ENCODE measurements at places on chromosomes 6 and 20.
A peak's percentile ranks its signal among the peaks of the same experiment; 100 is the strongest.

- DNase-seq, result no peak
These were observed at the start of gene RAMACL for GRCh38 chr6:166586424-166587156. TSS of gene RAMACL (minus strand) at chr6:166586678. CDS start at chr6:166586477, 201 bp downstream.

DNA sequence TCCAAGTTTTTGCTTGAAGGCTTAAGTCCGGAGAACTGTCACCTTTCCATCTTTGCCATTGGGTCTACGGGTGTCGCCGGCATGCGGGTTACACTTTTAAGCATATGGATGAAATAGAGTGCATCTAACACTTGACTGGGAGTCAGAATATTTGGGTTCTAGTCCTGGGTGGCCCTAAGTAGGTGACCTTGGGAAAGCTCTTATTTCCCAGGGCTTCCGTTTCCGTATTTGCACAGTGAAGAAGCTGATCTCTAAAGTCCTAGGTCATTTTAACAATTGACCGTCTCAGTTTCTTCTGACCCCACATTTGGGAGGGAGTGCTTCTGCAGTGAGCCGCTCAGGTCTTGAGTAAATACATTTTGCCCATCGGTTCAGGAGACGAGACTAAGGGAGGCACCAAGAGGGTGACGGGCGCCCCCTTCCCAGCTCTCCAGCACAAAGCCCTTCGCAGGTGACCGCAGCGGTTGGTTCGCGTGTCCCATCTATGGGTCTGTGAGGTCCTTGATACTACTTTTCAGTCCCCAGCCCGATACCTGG lies 651 bp upstream of the BLTP3A start:
- peak; percentile 41 for DNase-seq

DNA sequence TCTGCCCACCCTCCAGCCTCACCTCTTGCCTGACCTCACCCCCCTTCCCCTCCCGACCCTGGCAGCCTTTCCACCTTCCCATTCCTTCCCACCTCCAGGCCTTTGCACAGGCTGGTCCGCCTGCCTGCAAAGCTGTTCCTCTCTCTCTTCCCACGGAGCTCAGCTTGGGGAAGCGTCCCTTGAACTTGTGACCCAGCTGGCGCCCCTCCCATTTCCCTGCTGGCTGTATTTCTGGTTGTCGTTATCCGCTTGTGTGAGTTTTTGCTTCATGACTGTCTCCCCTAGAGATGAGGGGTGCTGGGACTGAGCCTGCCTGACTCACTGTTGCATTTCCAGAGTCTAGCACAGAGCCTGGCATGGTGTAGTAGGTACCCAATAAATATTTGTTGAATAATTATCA lies 32.5 kb downstream of the VSTM2L start:
- no peak for DNase-seq

DNA sequence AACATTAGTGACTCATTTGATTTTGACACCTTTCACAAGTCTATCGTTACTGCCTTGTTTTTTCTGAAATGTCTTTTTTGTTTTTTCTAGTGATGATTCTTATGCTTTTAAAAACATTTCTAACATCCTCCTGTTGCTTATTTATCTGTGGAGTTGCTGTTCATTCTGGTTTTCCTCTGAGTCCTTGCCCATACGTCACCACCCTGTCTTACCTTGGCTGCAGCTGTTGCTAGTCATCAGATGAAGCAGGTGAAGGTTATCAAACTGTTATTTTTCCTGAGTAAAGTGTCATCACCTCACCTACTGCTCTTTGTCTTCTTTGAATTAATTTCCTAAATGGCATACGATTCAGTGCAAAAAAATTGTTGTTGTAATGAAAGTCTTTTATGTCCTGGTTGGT lies 376.6 kb downstream of the GRIK2 start:
- DNase-seq, result no peak

DNA sequence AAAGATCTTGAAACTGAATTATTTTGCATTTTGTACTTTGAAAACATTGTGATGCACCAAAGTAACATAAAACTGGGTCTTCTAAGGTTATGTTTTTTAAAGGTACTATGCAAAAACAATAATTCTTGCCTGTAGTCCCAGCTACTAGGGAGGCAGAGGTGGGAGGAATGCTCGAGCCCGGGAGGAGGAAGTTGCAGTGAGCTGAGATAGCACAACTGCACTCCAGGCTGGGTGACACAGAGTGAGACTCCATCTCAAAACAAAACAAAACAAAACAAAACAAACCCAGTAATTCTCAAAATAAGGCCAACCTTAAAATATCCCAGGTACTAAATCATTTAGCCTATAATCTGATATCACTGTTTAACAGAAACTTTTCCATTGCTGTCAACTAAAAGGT lies 269.6 kb downstream of the KHDC1L start:
- DNase-seq, result no peak

DNA sequence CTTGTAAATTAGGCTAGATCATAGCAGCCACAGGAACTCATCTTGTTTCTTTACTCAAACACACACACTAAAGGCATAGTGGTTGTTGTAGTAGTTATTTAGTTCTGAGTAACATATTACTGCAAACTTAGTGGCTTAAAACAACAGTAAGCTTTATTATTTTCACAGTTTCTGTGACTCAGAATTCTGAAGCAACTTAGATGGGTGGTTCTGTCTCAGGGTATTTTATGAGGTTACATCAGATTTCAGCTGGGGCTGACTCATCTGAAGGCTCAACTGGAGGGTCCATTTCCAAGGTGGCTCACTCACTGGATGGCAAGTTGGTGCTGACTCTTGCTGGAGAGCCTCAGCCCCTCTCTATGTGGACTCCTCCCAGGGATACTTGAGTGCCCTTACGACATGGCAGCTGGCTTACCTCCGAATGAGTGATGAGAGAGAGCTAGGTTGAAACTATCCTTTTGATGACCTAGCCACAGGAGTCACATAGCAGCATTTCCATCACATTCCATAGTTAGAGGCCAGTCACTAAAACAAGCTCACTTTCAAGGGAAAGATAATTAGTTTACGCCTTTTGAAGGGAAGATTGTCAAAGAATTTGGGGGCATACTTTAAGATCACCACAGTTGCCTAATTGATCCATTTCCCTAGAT lies 136.5 kb upstream of the PRND start:
- DNase-seq, result peak; percentile 53

- DNase-seq, result no peak
These were observed 520.8 kb downstream of the KIF16B start for GRCh38 chr20:16052456-16052855.

- DNase-seq, result no peak
These were observed 133.3 kb downstream of the IPCEF1 start for GRCh38 chr6:154223296-154223695.

- peak; percentile 93 for DNase-seq
These were observed at the start of gene FBXO30 for GRCh38 chr6:145814501-145815308. TSS of gene FBXO30 (minus strand) at chr6:145814795. CDS start at chr6:145806405, 8,390 bp downstream.

DNA sequence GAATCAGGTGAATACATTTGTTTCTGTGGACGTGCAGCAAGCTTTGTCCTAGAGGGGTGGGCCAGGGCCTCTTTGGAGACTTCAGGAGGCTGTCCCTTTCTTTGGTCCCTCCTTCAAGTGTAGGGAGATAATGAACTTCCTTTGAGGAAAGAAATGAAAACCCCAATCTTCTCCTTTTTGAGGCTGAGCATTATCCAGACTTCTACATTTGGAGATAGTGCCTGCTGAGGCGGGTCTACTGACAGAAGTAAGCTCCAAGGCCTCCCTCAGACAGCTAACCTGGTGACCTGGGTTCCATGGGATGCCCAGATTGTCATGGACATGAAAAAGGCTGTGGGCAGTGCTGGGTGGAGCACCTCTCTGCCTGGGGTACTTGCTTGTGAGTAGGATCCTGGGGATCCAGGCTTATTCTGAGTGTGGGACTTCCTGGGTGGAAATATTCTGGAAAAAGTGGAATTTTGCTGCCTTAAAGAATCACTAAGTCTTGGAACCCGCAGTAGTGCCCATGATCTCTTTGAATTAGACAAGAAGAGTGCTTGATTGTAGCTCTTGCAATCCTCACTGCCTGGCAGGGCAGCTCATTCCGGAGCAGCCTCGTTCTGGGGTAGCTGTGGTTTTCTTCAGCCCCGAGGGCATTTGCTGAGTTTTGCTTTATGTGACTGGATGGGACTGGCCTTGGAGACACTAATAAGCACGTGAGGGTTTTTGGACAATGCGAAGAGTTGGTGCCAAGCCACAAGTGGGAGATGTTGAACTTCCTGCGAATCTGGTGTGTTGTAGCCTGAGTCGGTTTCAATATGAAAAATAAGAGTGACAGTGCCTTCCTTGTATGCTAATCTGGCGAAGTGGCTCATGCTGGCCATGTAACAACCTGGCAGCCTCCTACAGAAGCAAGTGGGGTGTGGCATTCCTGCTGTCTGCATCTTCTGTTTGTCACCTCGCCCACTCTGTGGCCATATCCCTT lies 28.1 kb downstream of the SNRNP48 start:
- DNase-seq, result peak; percentile 15

DNA sequence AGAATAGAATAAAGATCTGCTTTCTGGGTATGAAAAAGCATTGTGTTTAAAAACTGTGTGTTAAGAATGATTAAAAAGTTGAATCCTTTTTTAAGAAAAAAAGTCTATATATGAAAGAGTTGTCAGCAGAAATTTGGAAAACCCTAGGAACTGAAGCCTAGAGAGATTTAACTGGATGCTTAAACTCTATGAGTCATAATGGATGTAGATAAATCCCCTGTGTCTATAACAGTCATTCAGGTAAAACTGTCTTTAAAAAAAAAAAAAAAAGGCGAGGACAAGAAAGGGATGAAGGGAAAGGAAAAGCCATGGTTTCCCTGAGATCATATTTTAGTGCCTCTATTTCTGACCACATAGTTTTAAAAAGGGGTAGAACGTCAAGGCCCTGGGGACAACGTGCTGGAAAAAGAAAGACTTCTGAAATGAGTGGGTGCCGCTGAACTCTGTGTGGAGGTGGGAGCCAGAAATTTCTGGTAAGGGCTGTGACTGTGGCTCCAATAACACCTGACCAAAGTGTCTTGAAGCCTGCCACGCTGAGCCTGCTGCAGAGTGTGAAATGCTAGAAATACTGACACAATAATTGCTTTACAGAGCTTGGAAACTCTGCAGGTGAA lies 302.6 kb upstream of the ARID1B start:
- DNase-seq, result no peak

GRCh38 chr6:30845183-30845582 lies 39.1 kb upstream of the DDR1 start:
- DNase-seq, result no peak

- no peak for DNase-seq
These were observed 12.8 kb upstream of the DTNBP1 start for GRCh38 chr6:15675536-15676220.

- no peak for DNase-seq
These were observed 361.0 kb downstream of the CD83 start for GRCh38 chr6:14478381-14479225.

DNA sequence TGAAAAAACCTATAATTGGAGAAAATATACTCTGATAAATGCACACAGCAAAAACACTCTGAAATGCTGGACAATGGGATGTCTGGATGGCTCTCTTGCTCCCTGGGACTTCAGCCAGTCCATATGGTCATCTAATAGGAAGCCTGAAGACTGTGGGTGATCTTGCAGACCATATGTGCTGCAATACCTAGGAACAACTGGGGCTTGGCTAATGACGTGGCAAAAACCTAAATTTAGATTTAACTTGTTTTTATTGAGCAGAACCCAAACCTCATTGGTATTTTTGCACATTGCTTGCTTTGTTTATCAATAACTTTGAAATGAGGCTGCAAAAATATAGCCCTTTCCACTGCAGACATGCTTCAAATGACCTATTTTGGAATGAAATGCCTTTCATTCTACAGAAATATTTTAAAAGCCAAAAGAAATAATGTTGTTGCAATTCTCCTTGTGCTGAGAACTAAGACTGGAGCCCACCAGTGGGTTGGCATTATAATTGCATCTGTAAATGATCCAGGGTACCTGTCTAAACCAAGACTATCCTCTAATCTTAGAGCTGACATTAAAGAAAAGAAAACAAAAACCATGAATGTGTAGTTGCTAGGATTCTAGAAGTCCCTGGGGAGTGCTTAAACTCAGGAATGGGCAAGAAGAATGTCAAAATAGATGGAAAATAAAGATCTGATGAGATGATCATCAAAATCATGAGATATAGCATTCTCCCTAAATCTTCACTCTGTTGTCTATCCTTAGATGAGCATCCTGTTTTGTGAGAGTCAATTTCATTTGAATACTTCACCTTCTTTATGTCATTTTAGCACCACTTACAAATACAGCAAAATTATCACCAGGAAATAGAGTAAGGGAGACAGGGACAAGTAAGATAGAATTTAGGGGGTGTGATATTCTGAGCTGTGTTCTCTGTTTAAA lies 152.1 kb upstream of the RIMS1 start:
- DNase-seq, result no peak

DNA sequence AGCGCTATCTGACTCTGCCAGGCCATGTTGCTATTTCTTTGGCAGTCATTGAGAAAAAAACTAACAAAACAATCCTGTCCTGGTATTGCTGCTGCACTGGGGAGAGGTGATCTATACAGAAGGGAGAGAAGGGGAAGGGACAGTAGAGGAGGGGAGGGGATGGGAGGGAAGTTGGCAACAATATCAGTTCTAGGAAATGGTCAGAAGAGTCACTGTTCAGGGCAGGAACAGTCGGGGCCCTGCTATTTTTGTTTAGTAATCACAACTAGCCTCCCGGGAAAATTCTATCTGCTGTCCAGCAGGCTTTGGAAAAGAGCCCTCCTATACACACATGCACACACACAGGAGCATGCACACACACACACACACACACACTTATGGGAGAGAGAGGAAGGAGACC lies 142.3 kb upstream of the CARMIL1 start:
- no peak for DNase-seq

Measured in AG08396 (cell line).